ENCODE measurements at places on chromosomes 4 and X. TPM values are rescaled to one million over a fixed set of nuclear protein-coding genes. Genes with fewer than 3 reads are reported as not detected.

The QDPR gene
- 49.6 TPM for polyA plus RNA-seq

- no peak for DNase-seq
Observed at GRCh38 chr4:64359489-64359888, 49.8 kb downstream of the TECRL start.

DNA sequence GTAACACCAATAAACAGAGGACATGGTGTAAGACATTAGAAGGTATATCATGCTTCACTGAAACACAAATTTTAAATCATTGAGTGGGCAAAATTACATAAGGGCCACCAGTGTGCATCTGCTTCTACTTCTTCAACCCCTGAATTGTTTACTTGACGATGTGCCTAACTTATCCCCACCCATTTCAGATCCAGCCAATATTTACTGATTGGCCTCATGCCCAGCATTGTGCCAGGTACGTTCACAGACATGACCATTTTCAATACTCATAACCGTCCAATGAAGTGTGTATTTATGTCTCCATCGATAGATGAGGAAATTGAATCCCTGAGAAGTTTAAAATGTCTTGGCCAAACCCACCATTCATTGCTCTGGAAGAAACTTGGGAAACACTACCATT is 208.3 kb upstream of the MID1 start:
- no peak for DNase-seq

DNA sequence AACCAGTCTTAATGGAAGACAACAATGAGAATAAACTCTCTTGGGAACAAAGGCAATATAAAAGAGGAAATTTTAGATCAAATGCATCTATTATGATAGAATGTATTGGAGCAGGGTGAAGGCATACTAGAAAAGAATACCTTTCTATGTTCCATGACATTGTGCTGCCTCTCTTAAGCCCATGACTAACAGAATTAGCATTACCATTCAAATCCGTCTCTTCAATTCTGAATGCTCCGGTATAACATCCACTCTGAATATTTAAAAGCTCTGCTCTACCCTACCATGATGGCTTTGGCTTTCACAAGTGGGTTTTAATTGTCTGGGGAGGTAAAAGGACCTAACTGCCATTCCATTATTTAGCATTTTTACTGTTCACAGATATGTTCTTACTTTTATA is 1878.4 kb downstream of the ARAP2 start:
- DNase-seq = no peak

GRCh38 chrX:151695583-151696340 is 504 bp downstream of the PRRG3 start:
- DNase-seq = no peak

DNA sequence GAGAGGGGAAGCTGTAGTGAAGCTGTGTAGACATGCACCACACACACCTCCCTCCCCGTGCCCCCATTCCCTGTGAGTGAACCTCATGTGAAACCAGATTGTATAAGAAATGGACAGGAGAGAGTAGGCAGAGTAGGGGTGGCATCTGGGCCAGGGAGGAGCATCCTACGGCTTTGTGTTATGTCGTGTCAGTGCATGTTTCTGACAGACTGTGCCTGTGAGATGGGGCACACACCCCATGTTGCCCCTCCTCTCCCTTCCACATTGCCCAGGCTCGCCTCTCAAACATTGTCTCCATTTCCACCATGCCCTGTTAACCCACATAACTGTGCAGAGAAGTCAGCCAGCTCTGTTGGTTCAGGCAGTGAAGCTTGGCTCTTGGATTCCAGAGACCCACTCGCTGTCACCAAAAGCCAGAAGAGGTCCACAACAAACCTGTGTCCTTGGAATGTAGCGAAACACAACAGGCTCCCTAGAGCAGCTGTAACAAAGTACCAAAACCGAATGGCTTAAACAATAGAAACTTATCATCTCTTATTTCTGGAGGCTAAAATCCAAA is 56.1 kb downstream of the SLC9A6 start:
- no peak for DNase-seq

- no peak for DNase-seq
Observed at GRCh38 chr4:152408514-152409327, 127.2 kb downstream of the FBXW7 start.

DNA sequence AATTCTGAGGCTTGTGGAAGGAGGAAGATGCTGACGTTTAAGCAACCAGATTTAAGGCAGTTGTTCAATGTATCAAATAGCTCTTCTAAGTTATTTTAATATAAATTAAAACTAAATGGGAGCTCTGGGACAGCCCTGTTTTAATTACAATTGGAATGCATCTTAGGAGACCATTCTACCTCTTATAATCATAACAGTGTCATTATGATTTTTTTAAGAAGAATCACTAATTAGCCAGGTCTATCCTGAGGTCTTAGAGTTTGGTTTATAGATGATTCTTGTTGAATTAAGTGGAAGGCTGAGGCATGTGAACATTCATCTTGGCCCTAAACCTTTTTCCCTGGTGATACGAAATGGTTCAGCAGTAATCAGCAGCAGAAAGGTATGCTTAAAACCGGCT is 113.4 kb downstream of the CEP135 start:
- DNase-seq = no peak

GRCh38 chr4:78644744-78645330 is 93.3 kb downstream of the ANXA3 start:
- DNase-seq = no peak

DNA sequence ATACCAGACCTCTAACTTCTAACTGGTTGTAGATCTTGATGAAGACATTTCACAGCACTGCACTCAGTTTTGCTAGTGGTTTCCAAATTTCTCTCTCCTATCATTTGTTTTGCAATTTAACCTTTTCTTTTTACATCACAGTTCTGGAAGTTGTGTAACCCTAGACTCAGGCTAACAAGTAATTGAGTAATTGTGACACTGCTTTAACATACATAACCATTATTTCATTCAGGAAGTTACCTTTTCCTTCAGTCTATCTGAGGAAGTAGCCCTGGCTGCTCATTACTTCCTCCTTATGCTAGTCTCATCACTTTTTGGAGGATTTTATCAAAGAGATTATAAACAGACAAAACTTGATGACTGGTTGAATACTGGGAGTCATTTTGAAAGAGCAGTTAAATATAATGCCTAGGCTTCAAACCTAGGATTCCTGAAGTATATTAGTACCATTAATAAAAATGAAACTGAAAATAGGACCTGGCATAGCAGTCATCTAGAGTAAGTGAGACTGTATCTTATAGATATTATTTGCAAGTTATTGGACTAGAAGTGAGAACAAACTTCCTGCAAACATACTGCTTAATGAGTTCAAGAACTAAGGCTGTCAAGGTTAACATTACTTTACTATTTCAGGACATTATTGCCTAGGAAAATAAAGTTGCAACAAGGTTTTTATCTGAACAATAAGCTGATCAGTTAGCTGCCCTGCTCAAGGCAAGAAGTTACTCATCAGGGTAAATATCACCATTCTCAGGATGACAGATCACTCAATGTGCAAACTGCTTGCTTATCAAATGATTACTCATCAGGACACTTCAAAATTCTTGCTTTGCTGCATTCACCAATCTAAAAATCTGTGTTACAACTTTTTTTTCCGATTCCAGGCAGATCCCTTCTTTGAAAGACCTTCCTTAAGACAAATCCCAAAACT is 25.6 kb upstream of the TEX13C start:
- DNase-seq = no peak

DNA sequence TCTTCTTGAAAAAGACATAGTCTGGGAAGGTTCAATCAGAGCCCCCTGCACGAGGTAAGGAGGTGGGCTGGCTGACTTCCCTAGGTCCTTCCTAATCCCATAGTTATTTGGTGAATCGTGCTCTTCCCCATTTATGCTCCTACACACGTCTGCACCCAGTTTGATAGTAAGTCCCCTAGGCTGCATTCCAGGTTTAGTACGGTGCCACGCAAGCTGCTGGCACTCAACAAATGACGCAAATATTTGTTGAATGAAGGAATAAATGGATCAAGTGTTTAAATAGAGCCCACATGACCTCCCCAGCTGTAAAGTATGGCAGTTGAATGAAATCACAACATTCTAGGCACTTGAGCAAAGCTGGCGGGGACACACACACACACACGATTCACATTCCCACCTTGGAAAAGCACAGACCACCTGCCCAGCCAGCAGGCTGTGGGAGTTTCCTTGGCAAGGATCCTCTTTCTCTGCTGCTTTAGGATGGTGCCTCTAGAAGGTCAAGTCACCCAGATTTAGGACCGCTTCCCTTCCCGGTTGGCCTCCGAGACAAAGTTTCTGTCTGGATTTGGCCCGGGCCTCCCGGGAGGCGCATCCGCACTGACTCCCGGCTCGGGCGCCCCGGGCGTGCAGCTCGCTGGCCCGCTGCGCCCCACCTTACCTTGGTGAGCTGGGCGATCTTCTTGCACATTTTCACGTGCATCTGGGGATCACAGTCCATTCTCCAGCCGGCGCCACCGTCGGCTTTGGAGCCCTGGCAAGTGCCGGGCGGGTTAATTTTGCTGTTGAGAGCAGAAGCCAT is 721 bp downstream of the FAM184B start:
- peak; percentile 63 for DNase-seq

- no peak for DNase-seq
Observed at GRCh38 chr4:139833151-139833910, 167.7 kb downstream of the MGST2 start.

- DNase-seq = no peak
Observed at GRCh38 chr4:8023696-8024033, 84.0 kb upstream of the AFAP1 start.

GRCh38 chrX:149647505-149647904 is 15.9 kb upstream of the TMEM185A start:
- no peak for DNase-seq

GRCh38 chr4:165201806-165202205 is 5.6 kb upstream of the KLHL2 start:
- DNase-seq = no peak

GRCh38 chrX:31279359-31279758 is 207.5 kb upstream of the FTHL17 start:
- DNase-seq = no peak

DNA sequence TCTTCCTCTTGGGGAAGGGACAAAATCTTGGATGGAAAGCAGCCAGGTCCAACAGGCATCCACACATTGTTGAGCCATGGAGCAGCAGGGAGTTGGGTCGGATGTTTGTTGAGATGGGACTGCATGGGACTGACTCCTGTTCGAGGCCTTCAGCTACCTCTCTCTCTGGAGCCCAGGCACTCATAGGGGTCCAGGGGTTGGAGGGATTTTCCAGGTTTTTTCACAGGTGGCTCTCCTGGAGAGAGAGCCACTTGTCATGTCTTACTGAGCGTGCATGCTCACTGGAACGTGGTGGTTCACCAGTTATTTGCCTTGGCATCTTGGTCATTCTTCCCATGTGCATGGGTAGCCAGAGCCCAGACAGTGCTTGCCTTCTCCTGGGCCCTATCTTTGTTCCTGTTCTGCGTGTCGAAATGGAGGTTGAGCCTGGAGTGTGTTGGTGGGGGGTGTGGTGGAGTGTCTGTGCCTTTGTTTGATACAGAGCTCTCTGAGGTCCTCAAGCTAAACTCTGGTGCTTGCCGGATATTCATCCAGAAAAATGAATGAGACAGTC is 60.6 kb downstream of the NBDY start:
- no peak for DNase-seq

DNA sequence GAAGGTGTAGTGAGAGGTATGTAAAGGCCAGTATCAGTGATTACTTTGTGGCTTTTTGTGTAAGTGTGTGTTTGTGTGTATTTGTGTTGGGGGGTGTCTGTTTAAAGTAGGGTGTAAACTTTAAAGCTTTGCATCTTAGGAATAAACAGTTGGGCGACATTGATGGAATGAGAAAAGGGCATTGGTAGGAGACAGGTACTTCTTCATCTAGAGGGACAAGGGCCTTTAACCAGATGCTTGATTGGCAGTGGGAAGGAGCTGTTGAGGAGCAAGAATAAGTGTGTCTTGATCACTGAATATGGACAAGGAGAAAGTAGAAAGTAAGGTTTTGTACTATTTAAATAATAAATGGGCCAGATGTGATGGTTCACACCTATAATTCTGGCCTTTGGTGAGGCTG is 48.8 kb downstream of the RAPGEF2 start:
- DNase-seq = no peak

- DNase-seq = peak; percentile 10
Observed at GRCh38 chr4:8290701-8290970, 21.1 kb downstream of the HTRA3 start.

The PNCK gene
- polyA plus RNA-seq = 0.45 TPM

The TEX13B gene
- not detected for polyA plus RNA-seq

GRCh38 chr4:123415977-123416376 is 19.4 kb downstream of the SPRY1 start:
- DNase-seq = no peak

- DNase-seq = no peak
Observed at GRCh38 chr4:53852343-53852742, 212.1 kb downstream of the CHIC2 start.

DNA sequence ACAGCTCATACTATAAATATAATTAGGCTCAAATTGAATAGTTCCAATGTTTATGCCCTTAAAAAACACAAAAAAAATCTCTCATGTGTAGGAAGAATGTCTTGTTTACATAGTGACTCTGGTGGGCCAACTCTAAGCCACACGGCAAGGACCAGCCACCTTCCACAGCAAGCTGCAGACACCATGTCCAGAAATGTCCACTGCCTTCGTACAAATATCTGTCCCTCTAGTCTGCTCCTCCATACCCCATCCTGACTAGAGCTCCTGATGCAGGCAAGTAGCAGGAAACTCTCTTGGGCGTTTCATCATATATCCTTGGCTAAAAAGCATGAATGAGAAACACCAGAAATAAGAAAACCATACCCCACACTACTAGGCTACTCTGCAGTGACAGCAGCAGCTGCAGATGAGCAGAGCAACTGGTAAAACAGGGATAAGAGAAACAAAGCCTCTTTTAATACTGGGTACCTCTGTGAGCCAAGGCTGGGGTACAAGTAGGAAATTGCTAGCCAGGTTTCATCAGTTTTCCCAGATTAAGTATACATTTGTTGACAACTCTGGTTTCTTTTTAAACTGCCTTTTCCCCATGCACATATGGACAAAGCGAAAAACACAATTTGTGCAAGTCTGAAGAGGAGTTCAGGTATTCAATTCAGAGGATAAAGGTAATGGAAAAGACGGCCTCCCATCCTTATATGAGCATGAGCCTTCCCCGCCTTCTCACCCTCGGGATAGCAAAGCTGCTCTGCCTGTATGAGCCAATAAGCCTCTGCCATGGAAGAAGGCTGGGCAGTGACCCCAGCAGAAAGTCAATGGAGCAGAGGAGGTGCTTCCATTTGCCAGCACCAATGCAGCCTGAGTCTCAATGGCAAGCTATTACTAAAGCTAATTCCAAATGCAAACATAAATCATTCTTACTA is 245.4 kb downstream of the DCLK2 start:
- peak; percentile 14 for DNase-seq

DNA sequence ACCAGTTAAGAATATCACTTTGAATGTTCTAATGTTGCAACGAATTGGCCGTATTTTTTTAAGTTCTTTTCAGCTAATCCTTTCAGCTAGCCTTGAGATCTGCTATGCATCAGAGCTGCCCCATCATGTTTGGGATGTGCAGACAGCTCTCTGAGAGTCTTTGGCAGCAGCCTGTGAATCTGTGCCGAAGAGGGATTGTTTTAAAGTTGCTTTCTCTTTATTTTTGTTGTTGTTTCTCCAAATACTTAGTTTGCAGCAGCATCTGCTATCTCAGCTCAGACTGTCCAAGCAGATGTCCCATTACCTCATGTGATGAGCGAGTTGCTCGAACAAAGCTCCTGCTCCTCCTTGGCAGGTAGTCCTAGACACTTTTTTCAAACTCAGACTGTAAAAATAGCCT is 1002.5 kb upstream of the INTU start:
- peak; percentile 35 for DNase-seq

All from left lung (tissue), 14 donors.